ENCODE measurements at places on chromosomes 5 and 9. TPM values are rescaled to one million over a fixed set of nuclear protein-coding genes. Genes with fewer than 3 reads are reported as not detected.

GRCh38 chr9:134374301-134375010 lies 48.2 kb downstream of the RXRA start:
- no peak for DNase-seq

DNA sequence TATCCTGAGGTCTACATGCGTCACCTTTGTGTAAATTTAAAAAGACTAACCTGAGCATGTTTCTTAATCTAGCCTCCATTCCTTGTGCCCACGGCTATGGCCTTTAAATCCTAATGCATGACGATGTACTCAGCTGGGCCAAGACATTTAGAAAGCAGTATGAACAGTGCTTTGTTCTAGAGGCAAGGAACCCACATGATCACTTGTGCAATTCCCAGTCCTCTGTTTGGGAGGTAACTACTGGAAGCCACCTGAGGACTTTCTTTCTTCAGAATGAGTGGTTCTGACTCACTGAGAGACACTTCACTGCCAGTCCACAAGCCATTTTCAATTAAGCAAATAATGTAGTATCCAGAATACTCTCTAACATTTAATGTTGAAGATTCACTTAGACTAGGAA lies 181.3 kb downstream of the RAB3C start:
- DNase-seq, result no peak

DNA sequence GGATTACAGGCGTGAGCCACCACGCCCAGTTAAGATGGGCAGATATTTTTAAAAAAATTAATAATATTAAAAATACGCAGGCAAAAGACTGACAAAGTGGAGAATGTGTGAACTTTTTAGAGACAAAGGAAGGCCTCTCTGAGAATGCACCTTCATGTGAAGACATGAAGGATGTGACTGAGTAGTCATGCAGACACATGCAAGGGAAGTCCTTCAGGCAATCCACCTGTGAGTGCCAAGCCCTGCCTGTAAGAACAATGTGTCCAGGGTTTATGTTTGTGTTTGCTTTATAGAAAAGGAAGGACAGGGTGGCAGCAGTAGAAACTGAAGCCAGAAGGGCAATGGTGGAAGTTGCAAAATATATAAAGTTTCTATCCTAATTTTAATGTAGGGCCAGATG lies 169.2 kb downstream of the EDIL3 start:
- DNase-seq, result no peak

DNA sequence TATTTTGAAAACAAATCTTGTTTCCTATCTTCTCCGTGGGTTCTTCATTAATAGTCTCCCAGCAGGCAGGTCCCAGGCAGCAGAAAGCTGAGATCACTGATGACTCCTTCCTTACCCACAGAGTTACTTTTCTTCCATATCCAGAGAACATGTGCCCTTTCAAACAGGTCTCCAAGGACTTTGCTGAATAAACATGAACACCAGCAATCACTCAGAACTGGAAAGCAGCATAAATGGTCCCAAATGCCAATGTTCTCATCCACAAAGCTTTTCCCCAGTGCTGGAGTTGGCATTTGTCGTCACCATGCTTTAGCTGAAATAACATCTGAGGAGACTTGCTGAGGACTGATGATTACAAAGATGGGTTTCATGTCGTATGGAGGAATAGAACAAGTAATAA lies 134.0 kb downstream of the YIPF5 start:
- DNase-seq, result no peak

- DNase-seq, result no peak
These were observed 7.4 kb downstream of the GFPT2 start for GRCh38 chr5:180345781-180346180.

GRCh38 chr5:158933494-158934318 lies 166.0 kb downstream of the EBF1 start:
- no peak for DNase-seq

- no peak for DNase-seq
These were observed 298.7 kb downstream of the CDH12 start for GRCh38 chr5:22554475-22554874.

DNA sequence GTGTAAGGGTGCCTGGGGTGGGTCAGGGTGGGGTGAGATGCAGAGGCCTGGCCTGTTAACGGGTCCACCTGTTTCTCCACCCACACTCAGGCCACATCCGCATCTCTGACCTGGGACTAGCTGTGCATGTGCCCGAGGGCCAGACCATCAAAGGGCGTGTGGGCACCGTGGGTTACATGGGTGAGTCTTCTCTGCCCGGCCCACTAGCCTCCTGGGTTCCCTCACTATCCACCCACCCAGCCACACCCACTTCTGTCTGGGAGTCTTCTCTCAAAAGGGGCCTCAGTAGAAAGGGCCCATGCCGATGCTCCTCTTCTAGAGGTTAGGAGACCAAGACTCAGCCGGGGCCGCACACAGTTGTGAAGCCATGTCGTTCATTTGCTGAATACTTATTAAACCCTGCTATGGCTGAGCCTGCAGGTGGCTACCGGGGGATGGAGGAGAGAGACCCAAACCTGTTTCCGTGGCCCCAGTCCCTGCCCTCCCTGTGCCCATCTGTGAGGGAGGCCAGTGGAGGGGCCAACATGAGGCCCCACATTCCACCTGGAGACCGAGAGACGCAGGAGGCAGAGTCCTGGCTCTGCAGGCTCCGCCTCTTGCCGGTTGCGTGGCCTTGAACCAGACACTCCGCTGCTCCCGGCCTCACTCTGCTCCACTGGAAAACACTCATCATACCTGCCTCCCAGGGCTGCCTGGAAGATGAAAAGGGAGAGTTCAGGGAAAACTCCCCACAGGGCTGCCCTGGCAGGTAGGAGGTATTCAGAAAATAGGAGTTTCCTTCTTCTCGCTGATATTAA lies 8.7 kb downstream of the GRK6 start:
- no peak for DNase-seq

The ZNF454 gene
- total RNA-seq, result 10.6 TPM

The PCDHGB1 gene
- 17.2 TPM for total RNA-seq

The DRD1 gene
- total RNA-seq, result 13.1 TPM

The CCNJL gene
- total RNA-seq, result 3.3 TPM

The SLC34A3 gene
- total RNA-seq, result not detected

The OMD gene
- total RNA-seq, result 3.5 TPM

The ACSL6 gene
- total RNA-seq, result 158 TPM

The TUSC1 gene
- total RNA-seq, result 16.0 TPM
